ENCODE measurements at places on chromosomes 16 and 17. TPM values are rescaled to one million over a fixed set of nuclear protein-coding genes. Genes with fewer than 3 reads are reported as not detected.

DNA sequence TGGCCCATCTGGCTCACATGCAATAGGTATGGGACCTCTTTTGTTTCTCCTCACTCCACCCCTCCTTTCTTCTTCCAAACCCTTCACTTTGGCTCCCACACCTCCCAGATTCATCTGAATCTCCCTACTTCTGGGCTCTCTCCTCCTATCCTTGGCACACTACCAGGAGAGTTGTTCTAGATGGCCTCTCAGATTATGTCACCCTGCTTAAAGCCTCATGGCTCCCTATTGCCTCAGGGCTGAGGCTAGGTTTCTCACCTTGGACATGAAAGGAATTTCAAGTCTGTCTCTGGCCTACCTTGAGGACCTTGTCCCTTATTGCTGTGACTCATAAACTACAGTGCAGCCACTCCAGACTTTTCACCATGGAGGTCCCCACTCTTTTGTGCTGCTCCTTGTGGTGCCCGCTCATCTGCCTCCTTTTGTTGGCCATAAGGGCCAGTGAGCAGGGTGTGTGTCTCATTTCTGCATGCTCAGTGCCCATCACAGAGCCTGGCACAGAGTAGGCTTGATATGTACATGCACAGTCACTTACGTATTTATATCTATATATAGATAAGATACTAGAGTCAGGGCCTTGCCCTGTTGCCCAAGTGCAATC is 1.0 kb upstream of the MFAP4 start:
- H3K4me1 ChIP-seq: peaks cover 25% of the 10 kb centered on the region
- peaks cover 7% of the 10 kb centered on the region for H3K36me3 ChIP-seq
- peaks cover 2% of the 10 kb centered on the region for H3K27me3 ChIP-seq
- peak overlapping the region; percentile 64 for H3K27ac ChIP-seq
- H3K4me3 ChIP-seq: no peak overlapping the region
- DNase-seq: peak; percentile 73

DNA sequence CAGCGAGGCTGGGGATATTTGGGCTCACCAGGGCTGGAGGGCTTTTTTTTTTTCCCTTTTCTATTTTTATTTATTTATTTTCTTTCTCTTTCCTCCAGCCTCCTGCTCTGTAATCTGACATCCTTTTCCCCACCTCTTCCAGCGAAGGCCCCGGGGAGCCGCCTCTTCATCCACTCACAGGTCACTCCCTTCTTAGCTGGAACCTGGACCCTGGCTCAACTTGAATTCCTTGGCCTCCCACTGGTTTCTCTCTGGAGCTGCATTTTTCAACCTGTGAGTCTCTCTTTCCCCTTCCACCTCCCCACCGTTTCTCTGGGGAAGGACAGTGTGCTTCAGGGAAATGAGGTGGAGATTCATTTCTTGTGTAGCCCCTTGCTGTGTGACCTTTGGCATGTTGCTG is 82.0 kb downstream of the MRM1 start:
- H3K36me3 ChIP-seq: no peaks in the 10 kb centered on the region
- peaks cover 28% of the 10 kb centered on the region for H3K27me3 ChIP-seq
- H3K27ac ChIP-seq: no peak overlapping the region
- H3K4me3 ChIP-seq: no peak overlapping the region
- DNase-seq: no peak
- no peaks in the 10 kb centered on the region for H3K4me1 ChIP-seq

Gene GGT6
- total RNA-seq: not detected

DNA sequence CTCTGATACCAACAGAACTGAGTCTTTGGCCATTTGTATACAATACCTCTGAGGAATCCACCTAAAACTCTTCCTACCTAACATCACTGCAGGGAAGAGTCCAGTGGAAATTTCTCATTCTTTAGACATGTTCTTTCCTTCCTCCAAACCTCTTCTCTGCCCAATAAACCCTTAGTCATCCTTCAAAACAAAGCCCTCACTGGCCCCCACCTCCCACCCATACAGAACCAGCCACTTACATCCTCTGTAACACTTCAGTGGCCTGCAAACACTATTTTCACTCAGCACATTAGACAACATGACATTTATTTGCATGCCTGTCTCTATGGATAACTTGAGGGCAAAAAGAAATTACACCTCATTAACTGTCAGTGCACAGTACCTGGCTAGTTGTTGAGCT is 200.3 kb upstream of the NOG start:
- no peak for DNase-seq
- H3K4me3 ChIP-seq: no peak overlapping the region
- no peaks in the 10 kb centered on the region for H3K27me3 ChIP-seq
- no peak overlapping the region for H3K27ac ChIP-seq
- H3K36me3 ChIP-seq: no peaks in the 10 kb centered on the region

GRCh38 chr16:55842369-55843104 is 9.6 kb upstream of the CES1 start:
- no peak overlapping the region for H3K27ac ChIP-seq
- no peaks in the 10 kb centered on the region for H3K4me1 ChIP-seq
- no peaks in the 10 kb centered on the region for H3K27me3 ChIP-seq
- no peaks in the 10 kb centered on the region for H3K36me3 ChIP-seq
- no peak overlapping the region for H3K4me3 ChIP-seq
- DNase-seq: peak; percentile 7

Gene SEPTIN12
- total RNA-seq: 4.4 TPM
